Stimulated activated CD4-positive, alpha-beta T cell treated with anti-CD3 and anti-CD28 coated beads, Interleukin-12 subunit alpha, Interleukin-12 subunit beta, amount 100 ng/mL, for 4 hours (primary cell): ENCODE measurements at places on chromosomes 5 and 9.

DNA sequence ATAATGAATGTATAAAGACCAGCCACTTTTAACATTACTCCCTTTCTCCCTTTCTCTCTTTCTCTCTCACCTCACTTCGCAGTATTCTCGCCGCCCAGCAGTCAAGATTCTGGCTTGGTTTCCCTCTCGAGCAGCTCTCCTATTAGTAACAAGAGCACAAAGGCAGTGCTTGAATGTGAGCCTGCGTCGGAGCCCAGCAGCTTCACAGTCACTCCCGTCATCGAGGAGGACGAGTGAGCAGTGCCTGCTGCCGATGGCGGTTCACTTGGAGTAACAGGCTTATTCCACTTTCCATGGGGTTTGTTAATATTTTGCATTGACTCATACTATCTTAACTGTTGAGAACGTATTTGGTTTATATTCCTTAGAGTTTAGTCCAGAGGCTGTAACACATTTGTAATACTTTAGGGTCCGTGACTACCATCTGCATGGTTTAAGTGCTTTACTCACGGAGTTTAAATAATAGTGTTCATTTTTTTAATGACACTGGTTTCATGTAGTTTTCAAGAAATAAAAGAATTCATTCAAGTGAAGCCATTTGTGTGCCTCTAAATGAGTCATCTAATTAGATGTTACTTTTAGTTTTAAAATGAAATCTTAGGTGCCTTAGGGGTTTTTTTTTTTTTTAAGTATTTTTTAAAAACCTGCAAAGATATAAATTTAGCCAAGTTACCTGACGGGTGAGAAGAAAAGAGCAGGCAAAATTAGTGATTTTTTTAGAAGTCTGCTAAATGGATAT, 8.4 kb upstream of the DMRT3 start:
- DNase-seq, result no peak

GRCh38 chr9:90870621-90871326, 69.2 kb downstream of the SYK start:
- DNase-seq, result peak; percentile 20

- DNase-seq, result no peak
These were observed 27.7 kb downstream of the PKD2L2 start for GRCh38 chr5:137916923-137917322.

GRCh38 chr5:149063017-149063687, at the start of gene SH3TC2:
Gene SH3TC2, minus strand, starts transcription at chr5:149063062. Its CDS starts 40 bp downstream, at chr5:149063022.
- DNase-seq, result no peak

- DNase-seq, result peak; percentile 2
These were observed 22.3 kb downstream of the TCF7 start for GRCh38 chr5:134136771-134137170.

DNA sequence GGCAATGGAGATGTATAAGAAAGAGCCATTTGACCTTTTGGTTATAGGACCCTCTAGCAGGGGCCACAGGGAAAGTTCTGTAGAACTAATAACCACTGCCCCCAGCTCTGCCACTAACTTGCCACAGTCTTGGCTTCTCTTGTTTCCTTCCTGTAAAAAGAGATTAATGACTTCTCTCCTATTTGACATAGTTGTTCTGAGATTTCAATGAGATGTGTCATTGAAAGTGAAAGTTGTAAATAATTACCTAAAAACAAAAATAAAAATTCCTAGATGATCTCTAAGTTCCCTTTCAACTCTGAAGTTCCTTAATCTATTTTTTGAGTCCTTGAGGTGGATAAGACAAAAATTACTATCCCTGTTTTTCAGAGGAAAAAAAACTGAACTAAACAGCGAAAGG, 1.4 kb upstream of the KIF12 start:
- no peak for DNase-seq

DNA sequence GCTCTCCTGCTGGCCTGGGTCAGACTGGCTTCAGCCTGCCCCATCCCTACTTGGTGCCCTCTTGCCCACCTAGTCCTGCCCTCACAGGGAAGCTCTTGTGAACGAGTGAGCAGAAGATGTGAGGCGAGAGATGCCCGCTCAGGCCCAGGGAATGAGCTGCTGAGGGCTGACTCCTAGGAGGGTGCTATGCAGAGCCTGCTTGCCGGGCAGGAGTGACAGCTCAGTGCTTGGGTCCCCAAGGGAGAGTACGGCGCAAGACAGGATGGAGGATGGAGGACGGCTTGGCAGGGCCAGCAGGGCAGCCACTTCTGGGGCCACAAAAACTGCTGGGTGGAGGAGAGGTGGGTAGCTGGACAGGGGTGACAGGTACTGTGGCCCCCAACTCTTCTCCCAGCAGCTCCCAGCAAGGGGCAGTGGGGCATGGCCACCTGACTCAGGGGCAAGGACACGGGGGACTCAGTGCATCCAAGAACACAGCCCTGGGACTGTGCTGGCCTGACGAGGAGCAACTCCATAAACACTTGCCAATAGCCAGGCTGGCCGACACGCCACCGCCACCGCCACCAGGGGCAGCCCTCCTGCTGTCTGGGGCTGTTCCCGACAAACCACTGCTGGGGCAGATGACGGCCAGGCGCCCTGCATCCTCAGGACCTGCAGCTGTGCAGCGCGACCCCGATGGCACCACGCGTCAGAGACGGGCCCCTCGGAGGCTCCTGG, 55.6 kb upstream of the UBAC1 start:
- DNase-seq, result no peak

DNA sequence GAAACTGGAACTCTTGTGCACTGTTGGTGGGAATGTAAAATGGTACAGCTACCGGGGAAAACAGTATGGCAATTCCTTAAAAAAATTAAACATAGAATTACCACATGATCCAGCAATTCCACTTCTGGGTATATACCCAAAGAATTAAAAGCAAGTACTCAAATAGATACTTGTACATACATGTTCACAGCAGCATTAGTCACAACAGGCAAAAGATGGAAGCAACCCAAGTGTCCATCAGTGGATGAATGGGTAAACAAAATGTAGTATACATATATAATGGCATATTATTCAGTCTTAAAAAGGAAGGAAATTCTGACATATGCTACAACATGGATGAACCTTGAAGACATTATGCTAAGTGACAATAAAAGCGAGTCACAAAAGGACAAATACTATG, 7.4 kb upstream of the SLC22A5 start:
- DNase-seq, result no peak

GRCh38 chr9:124661271-124661670, 109.8 kb downstream of the NR6A1 start:
- no peak for DNase-seq

- peak; percentile 14 for DNase-seq
These were observed 75.5 kb downstream of the SGCD start for GRCh38 chr5:156402387-156402921.

- DNase-seq, result no peak
These were observed 164.2 kb downstream of the SEMA6A start for GRCh38 chr5:116410336-116410890.

DNA sequence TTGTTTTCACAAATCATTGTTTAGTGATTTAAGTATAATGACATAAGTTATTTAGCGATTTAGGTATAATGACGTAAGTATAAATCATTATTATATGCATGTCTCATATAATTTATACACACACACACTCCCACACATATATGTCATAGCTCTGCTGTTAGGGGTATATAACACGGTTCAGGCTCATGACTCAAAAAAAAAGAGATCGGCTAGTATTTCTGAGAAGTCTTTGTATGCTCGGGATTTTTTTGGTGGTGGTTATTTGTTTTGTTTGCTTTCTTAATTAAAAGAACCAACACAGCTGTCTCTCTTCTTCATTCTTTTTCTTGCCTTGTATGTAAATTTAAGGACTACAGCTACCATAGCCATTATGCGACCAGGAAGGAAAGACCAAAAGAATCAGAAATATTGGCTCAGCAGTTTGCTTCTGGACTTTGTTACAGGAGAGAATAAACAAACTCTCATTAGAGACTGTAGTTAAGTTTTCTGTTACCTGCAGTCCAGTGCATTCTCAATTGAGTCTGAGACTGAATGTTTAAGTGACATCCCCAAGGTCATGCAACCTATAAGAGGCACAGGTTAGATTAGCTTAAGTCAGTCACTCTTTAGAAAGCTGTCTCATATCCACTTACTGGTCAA, 83.2 kb upstream of the NREP start:
- no peak for DNase-seq

GRCh38 chr5:145636371-145636770, 198.8 kb downstream of the PRELID2 start:
- DNase-seq, result no peak

- no peak for DNase-seq
These were observed 702.4 kb downstream of the KCTD16 start for GRCh38 chr5:144873076-144873475.

DNA sequence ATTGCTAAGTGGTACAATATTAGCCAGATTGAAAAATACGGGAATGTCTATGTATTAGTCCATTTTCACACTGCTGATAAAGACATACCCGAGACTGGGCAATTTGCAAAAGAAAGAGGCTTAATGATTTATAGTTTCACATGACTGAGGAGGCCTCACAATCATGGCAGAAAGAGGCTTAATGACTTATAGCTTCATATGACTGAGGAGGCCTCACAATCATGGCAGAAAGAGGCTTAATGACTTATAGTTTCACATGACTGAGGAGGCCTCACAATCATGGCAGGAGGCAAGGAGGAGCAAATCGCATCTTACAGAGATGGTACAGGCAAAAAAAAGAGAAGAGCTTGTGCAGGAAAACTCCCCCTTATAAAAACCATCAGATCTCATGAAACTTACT, 32.3 kb upstream of the OLFM1 start:
- DNase-seq, result no peak

GRCh38 chr5:137209232-137209809, 289.8 kb downstream of the SPOCK1 start:
- no peak for DNase-seq

DNA sequence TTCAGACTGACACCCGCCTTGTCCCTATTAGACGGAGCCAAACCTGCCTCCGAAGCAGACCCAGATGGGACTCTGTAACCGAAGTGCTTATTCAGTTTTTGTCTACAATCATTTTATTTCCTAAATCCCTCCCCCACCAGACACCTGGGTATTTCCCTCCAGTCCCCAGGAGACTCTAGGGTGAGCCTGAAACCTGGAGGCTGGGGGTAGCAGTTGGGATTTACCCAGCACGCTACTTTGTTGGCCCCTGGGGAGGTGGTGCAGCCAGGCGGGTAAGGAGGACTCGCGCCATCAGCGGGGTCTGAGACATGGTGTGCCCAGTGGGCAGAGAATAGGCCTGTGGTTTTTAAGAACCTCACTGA, 1.3 kb upstream of the LHX2 start:
- DNase-seq, result no peak

DNA sequence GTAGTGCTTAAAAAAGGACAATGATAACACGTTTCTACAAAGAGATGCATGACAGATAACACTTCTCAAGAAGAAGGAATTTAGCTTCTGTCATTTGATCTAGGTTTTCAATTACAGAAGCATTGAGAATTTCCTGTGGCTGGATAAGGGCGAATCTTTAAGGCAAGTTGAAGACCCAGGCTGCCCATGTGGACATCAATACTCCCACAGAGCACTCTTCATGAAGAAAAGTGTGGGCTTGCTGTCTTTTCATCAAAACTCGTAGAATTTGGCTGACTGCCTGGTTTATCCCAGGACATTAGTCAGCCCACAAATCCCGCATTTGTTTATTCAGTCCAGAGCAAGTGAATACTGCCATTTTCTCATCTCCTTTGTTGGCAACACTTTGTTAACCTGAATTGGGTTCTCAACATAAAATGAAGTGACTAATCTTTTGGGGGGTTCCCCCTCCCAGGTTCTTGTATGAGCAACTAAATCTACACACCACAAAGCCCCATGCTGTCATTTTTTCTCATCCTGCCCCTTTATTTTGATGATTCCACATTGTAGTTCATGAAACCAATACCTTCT, 43.4 kb upstream of the CDKN2B start:
- DNase-seq, result no peak

DNA sequence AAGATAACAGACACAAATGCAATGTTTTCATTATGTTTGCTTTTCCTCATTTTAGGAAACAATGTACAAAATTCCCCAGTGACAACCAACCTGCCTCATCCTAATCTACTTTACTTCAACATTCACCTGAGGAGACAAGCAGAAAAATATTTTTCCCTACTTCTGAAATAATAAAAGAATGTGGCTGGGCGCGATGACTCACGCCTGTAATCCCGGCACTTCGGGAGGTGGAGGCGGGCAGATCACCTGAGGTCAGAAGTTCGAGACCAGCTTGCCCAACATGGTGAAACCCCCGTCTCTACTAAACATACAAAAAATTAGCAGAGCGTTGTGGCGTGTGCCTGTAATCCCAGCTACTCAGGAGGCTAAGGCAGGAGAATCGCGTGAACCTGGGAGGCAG, 36.9 kb downstream of the MYO10 start:
- no peak for DNase-seq
